SJCRH30 (cell line): ENCODE measurements at places on chromosomes 4 and X.

- no peak for DNase-seq
Observed at GRCh38 chr4:181465826-181466225, 777.4 kb upstream of the TENM3 start.

DNA sequence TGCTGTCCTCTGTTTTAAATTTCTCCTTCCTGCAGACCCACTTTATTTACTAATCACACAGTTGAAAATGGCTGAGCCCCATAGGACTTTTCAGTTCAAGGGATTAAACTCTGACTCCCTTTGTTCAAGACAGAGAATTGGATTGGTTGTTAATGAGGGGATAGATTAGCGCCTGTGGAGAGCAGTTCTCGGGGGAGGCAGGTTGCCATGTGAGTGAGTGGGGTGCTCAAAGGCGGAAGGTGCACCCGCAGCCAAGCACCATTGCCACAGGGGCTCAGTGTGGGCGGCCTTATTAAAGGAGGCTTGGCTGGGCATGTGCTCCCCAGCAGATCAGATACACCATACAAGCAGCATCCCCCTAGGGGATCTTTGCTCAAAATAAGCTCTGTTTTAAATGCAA, 7.9 kb upstream of the CBR4 start:
- DNase-seq = no peak

DNA sequence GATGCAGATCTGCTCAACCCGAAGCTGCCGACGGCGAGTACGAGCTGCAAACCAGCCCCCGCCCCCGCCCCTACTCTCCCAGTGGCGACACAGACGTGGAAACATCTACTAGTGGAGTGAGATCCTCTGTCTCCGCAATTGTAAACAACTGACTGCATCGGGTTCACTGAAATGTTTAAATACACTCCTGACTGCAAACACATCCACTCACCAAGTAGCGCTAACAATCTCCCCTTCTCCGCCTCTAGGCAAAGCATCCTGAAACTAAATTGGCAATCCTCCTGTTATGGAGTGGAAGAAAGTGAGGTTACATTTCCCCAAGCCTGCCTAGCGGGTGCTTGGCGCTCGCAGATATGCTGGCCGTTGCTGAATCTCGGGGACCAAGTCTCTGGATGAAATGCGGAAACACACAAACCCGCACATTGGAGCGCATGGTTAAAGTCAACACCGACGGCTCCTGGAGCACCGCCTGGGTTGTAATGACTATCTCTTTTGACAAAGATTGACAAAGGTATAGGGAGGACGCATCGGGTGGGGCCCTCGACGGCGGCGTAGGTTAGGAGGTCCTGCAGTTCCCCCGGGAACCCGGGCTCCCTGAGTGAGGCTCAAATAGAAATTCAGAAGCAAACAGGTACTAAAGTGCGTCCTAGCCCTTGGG, 117.0 kb upstream of the TEX13C start:
- DNase-seq = no peak

GRCh38 chrX:129982300-129983251, at the start of gene BCORL1:
TSS of gene BCORL1 (plus strand) at chrX:129982635. CDS start at chrX:130005232, 22,597 bp downstream.
- peak; percentile 91 for DNase-seq

GRCh38 chr4:157992038-157992705, 180.7 kb downstream of the GASK1B start:
- DNase-seq = peak; percentile 24

GRCh38 chrX:30015440-30015839, 199.9 kb upstream of the MAGEB2 start:
- no peak for DNase-seq

DNA sequence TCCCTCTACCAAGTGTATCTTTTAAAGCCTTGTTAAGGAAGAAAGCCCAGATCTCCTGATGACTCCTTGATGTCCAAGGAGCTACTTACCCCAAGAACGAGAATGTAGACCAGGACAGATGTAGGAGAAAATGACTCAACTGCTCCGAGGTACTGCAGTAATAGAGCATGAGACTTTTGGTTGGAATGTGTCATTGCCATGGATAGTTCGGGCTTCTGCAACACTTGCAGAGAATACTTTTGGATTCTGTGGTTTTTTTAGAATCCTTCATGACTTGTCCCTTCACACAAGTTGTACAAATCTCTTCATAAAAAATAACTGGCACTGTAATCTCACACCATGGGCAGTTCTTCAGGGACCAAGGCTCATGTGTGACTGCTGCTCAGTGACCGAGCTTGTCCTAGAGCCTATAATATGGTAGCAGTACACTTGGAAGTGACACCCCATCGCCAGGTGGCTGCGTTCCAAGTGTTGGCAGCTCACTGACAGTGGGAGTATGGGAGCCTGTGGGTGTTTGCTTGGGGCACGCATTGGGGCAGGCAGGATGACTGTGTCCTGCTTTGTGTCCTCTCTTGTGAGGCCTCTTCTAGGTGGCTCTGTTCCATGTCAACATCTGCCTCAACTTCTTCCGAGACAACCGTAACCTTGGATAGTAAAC, 87.9 kb upstream of the WDR1 start:
- DNase-seq = no peak

- DNase-seq = no peak
Observed at GRCh38 chrX:53547668-53548067, 113.5 kb upstream of the HSD17B10 start.

DNA sequence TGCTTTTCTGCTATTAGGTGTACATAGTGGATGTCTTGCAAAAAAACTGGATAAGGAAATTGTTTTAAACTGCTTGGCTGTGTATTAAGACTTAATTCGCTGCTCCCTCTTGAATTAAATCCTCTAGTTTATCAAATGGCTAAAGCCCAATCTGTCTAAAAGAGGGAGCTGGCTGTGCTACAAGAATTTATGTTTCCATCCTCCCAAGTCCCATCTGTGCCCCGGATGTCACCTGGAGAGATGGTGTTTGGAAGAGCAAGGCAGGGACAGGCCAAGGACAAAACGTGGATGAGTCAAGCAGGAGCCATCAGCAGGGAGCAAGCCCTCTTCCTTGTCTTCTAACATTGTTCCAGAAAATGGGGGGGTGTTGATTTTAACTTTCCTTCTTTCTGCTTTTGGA, 171.3 kb upstream of the LCORL start:
- DNase-seq = no peak

GRCh38 chr4:86218746-86219473, 140.9 kb downstream of the MAPK10 start:
- DNase-seq = no peak

- no peak for DNase-seq
Observed at GRCh38 chr4:164952551-164952950, 24.9 kb downstream of the TRIM61 start.

GRCh38 chrX:97751016-97751415, 867.3 kb downstream of the RPA4 start:
- no peak for DNase-seq

- peak; percentile 26 for DNase-seq
Observed at GRCh38 chr4:182853731-182854330, 63.4 kb downstream of the DCTD start.

DNA sequence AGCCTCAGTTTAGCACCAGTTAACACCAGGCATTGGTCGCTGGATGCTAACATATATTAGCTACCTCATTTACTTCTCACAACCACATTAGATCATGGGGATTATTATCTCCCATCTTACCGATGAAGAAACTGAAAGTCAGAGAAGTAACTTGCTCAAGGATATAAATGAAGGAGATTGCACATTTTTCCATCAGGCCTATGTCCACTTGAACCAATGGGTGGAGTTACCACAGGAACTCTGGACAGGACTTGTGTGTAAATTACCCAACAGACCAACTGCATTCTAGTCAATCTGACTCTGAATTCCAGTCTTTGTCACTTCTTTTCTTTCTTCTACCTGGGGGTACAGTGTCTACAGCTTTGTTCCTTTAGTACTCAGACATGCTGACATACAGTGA, 1.8 kb downstream of the LNX1 start:
- no peak for DNase-seq

- DNase-seq = no peak
Observed at GRCh38 chr4:173835903-173836302, 305.9 kb upstream of the HAND2 start.

GRCh38 chr4:9927341-9928007, 93.8 kb downstream of the SLC2A9 start:
- DNase-seq = no peak

GRCh38 chr4:119209077-119209476, 3.4 kb upstream of the USP53 start:
- peak; percentile 16 for DNase-seq

- DNase-seq = peak; percentile 92
Observed at GRCh38 chr4:7806338-7807090, 133.1 kb downstream of the AFAP1 start.

DNA sequence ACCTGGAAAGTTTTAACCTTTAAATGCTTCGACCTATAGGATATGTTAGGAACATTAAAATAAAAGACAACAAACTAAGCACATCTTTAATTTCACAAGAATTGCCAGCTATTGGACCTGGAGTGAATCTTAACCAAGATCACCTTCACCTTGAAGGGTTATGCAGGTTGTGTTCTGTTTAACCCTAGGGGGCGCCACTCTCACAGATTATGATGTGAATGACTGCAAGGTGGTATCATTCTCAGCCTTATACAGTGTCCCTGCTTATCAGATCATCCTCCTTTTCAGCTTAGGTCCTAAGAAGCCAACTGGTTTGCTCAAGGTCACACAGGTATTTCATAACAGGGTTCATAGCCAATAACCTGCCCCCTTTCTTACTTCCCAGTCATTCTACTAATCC, 23.5 kb downstream of the INTS6L start:
- peak; percentile 24 for DNase-seq

DNA sequence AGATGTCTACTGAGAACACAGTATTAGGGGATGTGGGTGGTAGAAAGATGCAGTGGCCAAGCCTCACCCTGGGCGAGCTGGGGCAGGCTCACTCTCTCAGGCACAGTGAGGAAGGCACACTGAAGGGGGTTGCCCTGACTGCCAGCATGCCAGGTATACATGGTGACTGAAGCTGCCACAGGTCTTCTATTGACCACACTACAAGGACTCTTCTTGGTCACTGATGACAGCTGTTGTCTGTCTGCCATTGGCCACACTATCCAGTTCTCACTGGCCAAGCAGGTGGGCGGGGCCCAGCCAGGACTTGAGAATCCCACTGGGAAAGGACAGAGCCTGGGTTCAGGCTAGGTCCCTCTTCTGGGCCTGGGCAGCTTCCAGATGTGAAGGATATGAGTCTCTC, 39.7 kb upstream of the TBC1D14 start:
- DNase-seq = peak; percentile 34

DNA sequence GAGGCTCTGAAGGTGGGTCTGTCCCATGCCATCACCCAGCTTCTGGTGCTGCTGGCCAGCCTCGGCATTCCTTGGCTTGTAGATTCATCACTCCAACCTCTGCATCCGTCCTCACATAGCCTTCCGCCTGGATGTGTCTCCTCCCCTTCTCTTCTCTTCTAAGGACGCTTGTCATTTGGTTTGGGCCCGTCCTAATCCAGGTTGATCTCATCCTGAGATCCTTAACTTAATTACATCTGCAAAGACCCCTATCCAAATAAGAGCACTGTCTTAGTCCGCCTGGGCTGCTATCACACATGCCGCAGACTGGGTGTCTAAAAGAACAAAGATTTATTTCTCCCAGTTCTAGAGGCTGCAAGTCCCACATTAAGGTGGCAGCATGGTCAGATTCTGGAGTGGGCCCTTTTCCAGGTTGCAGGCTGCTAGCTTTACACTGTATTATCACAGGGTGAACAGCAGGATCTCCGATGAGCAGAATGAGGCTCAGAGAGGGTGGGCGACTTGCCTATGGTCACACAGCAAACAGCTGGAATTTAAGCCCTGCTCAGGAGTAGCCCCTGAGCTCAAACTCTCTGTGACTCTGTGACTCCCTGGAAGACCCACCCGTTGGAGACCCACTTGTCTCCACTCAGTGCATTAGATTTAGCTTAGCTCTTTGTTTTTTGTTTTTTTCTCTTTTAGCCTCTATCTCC, 113.1 kb downstream of the STK32B start:
- no peak for DNase-seq

GRCh38 chr4:83054928-83055327, 19.9 kb downstream of the COPS4 start:
- DNase-seq = peak; percentile 30

- no peak for DNase-seq
Observed at GRCh38 chr4:105274504-105274903, 127.8 kb downstream of the TET2 start.

DNA sequence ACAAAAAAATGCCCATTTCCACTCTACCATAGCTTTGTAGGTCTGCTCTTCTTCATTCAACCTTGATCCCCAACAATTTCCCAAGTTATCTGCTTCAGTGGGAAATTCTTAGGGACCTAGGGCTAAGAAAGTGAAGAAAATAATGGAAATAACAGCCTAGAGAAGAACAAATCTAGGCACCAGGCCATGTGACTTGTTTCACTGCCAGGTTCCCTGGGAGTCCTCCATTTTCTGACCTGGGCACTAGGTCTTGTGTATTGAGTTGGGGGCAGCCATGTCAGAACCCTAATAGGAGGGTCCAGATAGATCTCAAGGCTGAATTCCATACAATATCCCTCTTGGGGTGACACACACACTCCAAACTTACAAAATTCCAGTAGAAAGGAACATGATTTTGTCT, 194.6 kb upstream of the STK26 start:
- DNase-seq = no peak

DNA sequence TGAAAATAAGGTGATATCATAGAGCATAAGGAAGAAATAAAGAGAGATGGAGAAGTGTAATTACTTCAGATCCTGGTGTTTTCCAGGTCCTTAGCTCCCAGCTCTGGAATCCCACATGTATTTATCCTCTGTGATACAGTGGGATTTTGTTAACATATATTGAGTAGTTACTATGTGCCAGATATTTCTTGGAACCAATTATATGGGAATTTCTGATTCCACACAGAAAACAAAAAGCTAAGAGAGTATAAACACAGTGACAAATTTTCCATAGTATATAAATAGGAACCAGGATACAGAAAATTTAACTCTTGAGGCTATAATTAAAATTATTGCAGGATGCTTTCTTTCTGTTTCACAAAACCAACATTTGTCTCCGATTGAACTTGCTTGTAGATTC, 1067.5 kb downstream of the PCDH7 start:
- DNase-seq = no peak

- DNase-seq = peak; percentile 53
Observed at GRCh38 chr4:107148904-107149303, 112.8 kb upstream of the DKK2 start.

- peak; percentile 84 for DNase-seq
Observed at GRCh38 chr4:113008716-113009115, 40.7 kb upstream of the ANK2 start.

DNA sequence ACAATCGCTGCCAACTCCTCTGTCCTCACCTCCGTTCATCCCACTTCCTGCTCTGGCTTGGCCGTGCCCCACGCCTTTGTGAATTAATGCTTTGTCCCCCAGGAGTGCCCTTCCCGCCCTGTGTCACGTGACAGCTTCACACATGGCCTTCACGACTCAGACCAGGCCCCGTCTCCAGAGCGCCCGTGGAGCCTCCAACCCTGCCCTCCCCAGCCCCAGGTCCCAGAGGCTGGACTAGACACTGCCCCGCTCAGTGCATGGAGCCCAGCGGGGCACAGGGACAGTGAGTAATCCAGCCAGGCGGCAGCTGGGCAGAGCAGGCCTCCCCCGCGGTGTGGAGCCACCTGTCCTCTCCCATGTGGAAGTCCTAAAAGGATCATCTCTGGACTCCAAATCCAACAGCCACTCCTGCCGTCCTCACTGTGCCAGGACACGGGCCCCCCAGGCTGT, 7.4 kb downstream of the ADRA2C start:
- DNase-seq = peak; percentile 92

- no peak for DNase-seq
Observed at GRCh38 chrX:39845233-39845632, 252.5 kb downstream of the BCOR start.
